ENCODE measurements at places on chromosomes 2 and 18. TPM values are rescaled to one million over a fixed set of nuclear protein-coding genes. Genes with fewer than 3 reads are reported as not detected.

Gene TUBB8B
- total RNA-seq: not detected

Gene SRD5A2
- total RNA-seq: not detected

Gene NTSR2
- total RNA-seq: not detected

DNA sequence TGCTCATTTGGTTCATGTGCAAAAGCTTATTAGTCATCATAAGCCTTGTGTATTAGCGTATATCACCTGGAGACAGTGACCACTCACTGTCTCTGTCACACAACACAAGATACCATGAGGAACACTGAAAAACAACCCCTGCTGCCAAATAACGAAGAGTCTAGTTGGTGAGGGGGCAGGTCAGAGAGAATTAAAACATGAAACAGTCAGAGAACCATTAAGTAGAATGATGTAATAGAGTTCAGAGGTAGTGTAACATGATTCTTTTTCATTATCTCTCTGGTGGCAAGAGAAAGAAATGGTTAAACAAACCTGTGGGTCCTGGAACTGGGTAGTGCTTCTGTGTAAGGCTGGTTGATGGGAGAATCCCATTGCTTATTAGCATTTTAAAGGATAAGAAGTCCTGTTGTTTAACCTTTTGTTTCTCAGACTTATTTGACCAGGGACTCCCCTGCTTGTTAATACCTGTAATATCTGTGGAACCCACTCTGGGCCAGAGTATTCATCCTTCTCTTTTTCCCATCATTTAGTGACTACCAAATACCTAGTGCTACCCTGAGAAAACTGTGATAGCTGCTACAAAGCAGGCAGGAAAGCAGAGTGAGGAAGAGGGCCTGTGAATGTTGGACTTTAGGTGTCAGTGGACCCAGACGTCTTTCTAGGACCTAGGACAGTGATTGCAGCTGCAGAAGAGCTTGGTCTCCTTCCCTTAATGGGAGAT is 38.0 kb downstream of the PTRHD1 start:
- no peak for DNase-seq

GRCh38 chr2:204116159-204116792 is 179.7 kb downstream of the ICOS start:
- no peak for DNase-seq

GRCh38 chr2:157318884-157319283 is 6.7 kb downstream of the ERMN start:
- DNase-seq: no peak

Gene HOXD13
- total RNA-seq: not detected

DNA sequence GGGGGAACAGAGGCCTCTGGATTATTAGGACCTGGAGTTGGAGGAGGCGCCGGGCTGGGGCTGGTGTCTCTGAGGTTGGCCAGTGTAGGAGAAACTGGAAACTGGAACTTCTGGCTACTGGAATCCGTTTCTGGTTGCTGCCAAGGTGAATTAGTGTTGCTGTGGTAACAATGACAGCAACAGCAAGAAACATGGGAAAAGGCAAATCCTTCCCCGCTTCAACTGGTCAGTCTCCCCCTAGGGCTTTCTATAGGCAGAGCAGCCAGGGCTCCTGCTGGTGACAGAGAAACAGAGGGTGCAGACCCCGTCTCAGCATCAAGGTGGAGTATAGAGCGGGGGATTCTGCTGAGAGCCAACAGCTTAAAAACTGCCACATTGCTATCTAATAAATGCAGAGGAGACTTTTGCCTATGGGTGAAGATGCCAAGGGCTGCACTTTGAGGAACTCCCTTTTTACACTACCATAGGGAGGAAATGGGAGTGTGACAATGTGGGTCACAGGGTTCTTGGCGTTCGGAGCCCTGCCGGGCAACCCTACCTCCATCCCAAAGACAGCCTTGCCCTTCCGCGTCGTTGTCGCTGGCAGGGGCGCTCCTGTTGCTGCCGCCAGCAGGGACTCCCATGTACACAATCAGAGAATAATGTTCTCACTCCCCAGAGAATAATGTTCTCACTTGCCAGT is 81.4 kb upstream of the CABLES1 start:
- DNase-seq: no peak

Gene COMMD1
- 29.3 TPM for total RNA-seq

DNA sequence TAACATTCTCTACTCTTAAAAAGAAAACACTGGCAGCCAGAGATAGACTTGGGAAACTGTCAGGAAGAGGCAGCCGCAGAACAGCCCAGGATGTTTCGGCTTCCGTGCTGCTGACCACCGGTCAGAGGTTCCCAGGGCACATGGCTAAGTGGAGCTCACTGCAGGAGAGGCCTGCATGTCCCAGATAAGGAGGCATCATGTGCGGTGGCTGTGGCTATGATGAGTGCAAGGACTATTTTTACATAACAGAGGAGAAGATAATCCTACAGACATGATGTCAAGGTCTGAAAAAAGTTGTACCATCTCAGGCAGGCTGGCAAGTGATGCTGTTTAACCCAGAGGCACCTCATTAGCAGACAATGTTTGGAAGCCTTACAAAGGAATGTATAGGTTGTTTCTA is 252.3 kb downstream of the CYRIA start:
- no peak for DNase-seq

Gene NGEF
- not detected for total RNA-seq

- no peak for DNase-seq
Measured at GRCh38 chr2:179513181-179513580, 248.5 kb upstream of the SESTD1 start.

GRCh38 chr2:181896286-181896685 is 4.8 kb downstream of the ITPRID2 start:
- no peak for DNase-seq

Gene ZDBF2
- total RNA-seq: 3.2 TPM

DNA sequence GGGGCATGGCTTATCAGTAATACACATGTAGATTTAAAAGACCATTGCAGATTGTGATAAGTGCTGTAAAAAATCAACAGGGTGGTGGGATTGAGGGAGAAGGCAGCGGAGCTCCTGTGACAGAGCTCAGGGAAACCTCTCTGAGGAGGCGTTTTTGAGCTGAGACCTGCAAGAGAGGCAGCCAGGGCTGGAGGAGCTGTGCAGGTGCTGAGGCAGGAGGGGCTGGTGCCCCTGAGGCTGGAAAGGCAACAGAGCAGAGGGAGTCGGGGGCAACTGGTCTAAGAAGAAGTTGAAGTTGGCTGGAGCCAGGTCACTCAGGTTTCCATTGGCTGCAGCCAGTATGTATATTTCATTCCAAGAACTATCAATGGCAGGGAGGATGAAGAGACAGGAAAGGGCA is 47.6 kb downstream of the KLHL29 start:
- no peak for DNase-seq
